ENCODE measurements at places on chromosomes 6 and 20.

DNA sequence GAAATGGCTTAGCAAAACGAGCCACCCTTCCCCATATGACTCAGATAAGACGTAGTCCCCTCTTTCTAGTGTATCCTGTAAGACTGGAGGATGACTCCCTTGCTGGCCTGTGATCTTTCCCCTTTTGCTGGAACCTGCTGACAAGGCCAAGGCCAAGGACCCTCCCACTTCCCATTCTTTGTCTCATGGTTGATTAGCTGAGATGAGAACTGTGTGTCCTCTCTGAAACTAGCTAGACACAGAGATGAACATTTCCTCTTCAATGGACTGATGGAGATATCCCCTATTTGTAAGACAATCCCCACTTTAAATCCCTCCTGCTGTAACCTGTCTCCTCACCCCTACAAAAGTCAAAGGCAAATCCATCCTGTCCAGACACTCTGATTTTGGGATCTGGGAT, 33.4 kb upstream of the SCRT2 start:
- DNase-seq = no peak

- DNase-seq = no peak
These were observed 62.5 kb downstream of the METTL24 start for GRCh38 chr6:110295451-110296165.

DNA sequence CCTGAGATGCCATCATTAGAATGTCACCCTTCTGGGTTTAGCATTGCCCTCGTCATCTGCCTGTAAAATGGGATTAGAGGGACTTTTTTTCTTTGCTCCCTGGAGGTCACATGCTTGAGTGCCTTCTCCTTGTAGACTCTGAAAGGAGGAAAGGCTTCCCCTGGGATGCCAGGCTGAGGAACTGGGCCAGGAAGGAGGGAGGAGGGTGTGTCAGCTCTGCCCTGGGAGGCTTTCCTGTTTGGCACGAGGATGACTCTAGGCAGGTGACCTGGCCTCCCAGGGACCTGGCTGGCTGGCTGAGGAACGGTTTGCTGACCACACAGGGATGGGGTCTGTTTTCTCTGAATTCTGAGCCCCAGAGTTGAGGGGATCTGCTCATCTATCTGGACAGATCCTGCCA, 137.9 kb upstream of the RNF24 start:
- DNase-seq = no peak

DNA sequence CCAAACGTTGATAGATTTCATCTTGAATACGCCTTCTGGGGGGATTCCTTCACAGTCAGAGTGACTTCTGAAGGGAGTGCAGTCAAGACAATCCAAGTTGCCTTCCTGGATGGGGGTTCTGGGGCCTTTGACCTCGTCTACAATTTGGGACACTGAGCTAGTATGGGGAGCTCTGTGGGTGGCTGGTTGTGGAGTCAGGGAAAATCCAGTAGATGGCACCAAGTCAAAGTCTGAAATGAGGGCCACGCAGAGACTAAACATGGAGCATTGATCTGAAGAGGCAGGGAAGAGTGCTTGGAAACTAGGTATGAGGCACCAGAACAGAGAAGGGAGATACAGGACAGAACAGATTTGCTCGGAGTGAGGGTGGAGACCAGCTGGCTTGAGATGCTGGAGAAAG, 43.6 kb upstream of the CCN6 start:
- DNase-seq = no peak

- DNase-seq = no peak
These were observed 996 bp downstream of the DOK5 start for GRCh38 chr20:54476169-54477009.

DNA sequence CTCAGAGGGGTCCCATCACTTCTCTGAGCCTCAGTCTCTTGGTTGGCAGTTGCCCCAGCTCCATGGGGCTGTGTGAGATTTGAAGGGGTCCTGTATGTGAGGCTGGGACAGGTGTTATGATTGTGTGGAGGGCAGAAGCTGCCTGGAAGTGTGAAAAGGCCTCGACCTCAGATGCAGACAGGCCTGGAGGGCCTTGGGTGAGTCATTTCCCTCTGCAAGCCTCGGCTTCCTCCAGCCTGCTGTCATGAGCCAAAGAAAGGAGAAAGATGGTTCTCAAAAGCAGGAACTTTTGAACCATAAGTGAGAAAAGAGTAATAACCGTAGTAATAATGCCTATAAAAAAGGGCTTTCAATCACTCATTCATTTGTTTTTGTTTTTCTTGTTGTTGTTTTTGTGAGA, 37.5 kb downstream of the SNAI1 start:
- DNase-seq = no peak

GRCh38 chr6:144335311-144335861, 50.3 kb downstream of the UTRN start:
- no peak for DNase-seq

DNA sequence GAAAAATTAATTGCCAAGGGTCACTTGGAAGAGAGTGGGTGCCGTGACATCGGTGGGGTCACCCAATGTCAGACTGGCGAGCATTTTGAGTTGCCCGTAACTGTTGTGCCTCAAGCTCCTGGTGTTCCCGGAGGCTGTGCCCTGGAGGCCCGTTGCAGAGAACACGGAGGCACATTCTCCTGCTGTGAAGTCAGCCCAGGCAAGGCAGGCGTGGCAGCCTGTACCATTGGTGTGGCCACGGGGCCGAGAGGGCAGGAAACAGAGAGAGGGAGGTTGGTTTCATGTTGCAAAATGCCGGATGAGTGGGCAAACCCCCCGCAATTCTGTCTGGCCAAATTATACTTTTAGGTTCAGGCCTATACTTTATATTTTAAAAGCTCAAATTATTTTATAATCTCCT, 81.2 kb downstream of the THBS2 start:
- no peak for DNase-seq

DNA sequence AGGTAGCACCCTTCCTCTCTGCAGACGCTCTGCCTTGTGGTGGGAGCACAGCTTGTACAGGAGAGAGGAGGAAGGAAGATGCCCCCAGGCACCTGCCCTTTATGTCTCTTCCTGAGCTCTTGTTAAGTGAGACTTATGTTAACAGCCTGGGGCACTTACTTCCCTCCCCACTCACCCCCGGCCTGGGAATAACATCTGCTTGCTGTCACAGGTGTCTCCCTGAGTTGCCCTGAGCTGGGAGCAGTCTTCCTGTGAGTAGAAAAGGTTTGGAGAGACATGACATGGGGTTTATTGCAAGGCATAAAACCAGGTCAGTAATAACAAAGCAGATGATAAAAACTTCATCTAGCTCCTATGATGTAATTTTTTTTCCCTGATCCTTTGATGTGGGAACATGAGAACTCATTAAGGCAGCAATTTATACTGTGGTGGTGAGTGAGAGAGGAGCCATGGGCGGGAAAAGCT, 1.9 kb downstream of the SSTR4 start:
- DNase-seq = no peak

DNA sequence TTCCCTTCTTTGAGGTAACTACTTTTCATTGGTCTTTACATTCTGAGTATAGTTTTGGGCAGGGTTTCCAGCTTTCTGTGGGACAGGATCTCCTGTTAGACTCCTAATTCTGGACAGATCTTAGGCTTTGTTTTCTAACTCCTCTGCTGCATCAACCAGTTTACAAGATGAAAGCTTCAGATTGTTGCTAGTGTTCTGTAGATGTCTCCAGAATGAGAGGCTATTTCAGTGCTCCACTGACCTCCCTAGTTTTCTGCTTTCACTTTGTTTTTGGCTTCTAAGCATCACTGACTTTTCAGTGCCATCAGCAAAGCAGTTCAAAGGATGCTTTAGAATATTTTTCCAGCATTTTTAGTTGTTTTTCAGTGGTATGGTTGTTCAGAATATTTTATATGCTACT, 101.4 kb downstream of the LIN28B start:
- DNase-seq = no peak

DNA sequence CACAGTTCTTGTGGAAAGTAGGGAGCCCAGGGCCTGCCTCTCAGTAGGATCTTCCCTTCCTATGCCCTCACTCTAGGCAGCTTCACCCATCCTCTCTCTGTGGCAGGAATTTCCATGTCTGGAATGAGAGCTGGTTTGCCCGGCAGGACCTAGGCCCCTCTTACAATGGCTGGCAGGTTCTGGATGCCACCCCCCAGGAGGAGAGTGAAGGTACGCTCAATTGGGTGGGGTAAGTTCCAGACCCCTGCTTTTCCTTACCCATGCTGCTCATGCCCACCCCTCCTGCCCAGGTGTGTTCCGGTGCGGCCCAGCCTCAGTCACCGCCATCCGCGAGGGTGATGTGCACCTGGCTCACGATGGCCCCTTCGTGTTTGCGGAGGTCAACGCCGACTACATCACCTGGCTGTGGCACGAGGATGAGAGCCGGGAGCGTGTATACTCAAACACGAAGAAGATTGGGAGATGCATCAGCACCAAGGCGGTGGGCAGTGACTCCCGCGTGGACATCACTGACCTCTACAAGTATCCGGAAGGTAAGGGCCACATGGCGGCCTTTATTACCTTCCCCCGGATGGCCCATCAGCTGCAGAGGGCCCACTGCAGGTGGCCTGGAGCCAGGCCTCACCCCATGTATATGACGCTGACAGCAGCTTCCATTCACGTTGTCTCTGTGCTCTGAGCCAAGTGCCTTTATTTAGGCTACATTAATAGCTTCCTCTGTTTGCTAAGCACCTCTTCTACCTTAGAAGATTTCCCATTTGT, 22.8 kb downstream of the TGM6 start:
- DNase-seq = no peak

DNA sequence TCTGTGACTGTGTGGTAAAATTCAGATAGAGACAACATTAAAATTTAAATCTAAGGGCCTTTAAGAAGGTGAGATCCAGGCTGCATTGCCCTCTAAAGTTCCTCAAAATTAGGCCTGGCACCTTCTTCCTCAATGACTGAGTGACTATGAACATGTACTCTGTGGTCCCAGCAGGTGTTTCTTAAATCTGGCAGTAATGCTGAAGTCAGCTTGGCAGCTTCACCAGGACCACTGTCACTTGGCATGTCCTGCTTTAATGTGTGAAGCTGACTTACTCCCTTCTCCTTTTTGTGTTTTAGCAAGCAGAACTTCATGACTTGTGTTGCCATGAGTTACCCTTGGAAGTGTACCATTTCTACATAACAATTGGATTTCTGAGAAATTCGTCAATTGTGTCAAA, 141.7 kb downstream of the NKAIN2 start:
- no peak for DNase-seq

GRCh38 chr6:147176795-147177194, 27.4 kb upstream of the STXBP5 start:
- no peak for DNase-seq

DNA sequence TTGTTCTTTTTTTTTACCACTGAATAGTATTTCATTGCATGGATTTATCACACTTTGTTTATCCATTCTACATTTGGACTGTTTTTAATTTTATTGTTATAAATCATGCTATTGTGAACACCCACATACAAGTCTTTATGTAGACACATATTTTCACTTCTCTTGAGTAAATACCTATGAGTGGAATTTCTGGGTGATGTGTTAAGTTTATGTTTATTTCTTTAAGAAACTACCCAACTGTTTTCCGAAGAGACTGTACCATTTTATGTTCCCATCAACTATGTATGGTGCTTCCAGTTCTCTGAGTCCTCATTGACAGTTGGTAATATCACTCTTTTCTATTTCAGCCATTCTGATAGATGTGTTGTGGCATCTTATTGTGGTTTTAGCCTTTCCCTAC, 54.0 kb downstream of the RIN2 start:
- DNase-seq = no peak

- DNase-seq = no peak
These were observed 14.7 kb downstream of the HLA-F start for GRCh38 chr6:29737707-29738630.

- DNase-seq = no peak
These were observed 259.9 kb upstream of the MARCKS start for GRCh38 chr6:113597231-113597583.

DNA sequence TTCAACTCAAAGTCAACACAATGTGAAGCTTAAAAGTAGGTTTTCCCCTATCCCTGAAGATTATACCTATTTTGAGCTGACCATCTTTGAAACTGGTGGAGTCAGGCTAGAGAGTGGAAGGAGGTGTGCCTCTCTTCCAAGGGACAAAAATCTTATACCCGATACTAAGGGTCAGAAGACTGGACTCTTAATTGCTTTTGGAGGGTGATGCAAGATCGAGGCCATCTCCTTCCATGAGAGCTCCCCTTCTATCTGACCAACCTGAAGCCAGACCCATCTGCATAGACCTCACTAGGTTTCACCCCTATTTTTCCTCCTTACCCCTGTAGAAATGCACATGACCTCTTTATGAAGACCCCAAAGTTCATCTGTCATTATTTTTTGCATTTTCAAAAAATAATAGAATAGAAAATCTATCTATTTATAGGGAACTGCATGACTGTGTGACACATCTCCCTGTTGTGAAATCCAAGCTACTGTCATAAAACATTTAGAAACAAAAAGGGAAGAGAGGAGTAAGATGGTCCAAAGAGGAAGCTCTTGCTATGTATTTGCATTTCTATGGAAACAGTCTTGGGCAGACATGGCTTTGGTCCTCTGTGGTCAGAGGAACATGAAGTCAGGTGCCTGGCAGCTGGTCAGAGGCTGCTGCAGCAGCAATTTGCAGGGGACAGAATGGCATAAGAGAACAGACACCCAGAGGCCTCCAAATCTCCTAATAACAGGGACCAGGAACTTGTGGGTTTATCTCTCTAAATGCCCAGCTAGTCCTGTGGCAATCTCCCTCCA, 349.2 kb downstream of the MAFB start:
- DNase-seq = no peak

GRCh38 chr6:136696783-136697364, 95.4 kb downstream of the MAP3K5 start:
- DNase-seq = no peak

- DNase-seq = no peak
These were observed 13.8 kb downstream of the CFAP206 start for GRCh38 chr6:87421576-87421975.

DNA sequence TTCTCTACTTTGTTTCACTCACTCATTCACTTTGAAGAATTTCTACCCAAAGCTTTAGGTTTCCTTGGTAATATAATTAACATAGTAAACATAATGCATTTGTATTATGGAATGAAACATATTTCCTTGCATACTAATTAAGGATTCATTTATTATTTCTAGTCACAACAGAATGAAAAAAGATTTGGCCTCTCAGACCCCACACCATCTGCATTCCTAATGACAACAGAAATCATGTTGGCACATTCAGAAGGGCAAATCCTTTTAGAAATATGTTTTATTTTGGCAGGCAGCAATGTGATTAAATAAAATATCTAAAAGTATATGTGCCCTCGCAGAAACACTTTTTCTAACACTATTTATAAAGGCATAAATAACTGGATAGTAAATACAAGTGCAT, 163.4 kb downstream of the HTR1B start:
- no peak for DNase-seq

GRCh38 chr20:6157345-6157744, 34.5 kb upstream of the FERMT1 start:
- DNase-seq = no peak

DNA sequence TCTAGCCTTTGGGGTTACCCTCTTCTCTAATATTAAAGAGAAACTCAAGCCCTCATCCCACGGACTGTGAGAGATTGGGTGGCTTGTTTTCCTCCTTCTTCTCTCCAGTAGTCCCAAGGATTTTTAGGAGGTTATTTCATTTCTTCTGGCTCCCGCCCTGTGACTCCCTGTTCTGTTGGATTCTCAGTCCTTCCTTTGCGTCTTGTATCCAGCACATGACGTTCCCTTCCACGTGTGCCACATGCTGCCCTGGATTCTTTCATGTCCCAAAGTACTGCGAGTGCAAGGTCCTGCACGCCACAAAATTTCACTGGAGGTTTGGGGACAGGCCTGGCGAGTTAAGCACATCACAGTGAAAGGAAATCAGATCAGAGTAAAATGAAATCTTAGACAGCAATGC, 213.4 kb downstream of the PACRG start:
- DNase-seq = no peak

GRCh38 chr20:52590100-52590499, 382.1 kb upstream of the TSHZ2 start:
- DNase-seq = no peak

GRCh38 chr6:3981917-3982316, 97.0 kb downstream of the FAM217A start:
- DNase-seq = no peak
